ENCODE measurements at places on chromosomes 12 and 14. TPM values are rescaled to one million over a fixed set of nuclear protein-coding genes. Genes with fewer than 3 reads are reported as not detected.

FAM186B gene
- polyA plus RNA-seq, result 0.59 TPM

KRT75 gene
- polyA plus RNA-seq, result not detected

RIMKLB gene
- 0.83 TPM for polyA plus RNA-seq

TMTC2 gene
- 0.40 TPM for polyA plus RNA-seq

DIO3 gene
- not detected for polyA plus RNA-seq

VAMP1 gene
- polyA plus RNA-seq, result 17.2 TPM

TBC1D30 gene
- polyA plus RNA-seq, result 22.7 TPM

KRT82 gene
- polyA plus RNA-seq, result not detected

ANAPC7 gene
- 59.9 TPM for polyA plus RNA-seq

SLC6A12 gene
- polyA plus RNA-seq, result not detected

NGB gene
- not detected for polyA plus RNA-seq

DNA sequence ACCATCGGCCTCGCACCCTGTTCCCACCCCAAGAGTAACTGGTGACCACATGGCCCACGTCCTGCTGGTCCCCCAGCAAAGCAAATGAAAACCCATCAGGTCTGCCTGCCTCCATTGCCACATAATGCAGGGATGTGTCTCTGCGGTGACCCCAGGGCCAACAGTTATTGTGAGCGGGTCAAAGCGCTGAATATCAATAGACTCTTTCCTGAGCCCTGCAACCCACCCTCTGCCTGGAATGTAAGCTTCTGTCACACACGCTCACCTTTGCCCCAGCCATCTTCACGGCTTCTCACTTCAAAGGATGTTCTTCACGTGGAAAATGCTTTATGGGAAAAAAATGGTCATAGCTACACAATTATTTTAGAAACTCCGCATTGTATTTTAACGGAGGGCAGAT, 63.9 kb downstream of the FZD10 start:
- H3K4me3 ChIP-seq, result no peak overlapping the region
- H3K36me3 ChIP-seq, result no peaks in the 10 kb centered on the region
- no peaks in the 10 kb centered on the region for H3K27me3 ChIP-seq
- H3K4me1 ChIP-seq, result no peaks in the 10 kb centered on the region

GRCh38 chr14:22073801-22074200, 400.2 kb upstream of the OR4E1 start:
- no peaks in the 10 kb centered on the region for H3K27me3 ChIP-seq
- H3K4me3 ChIP-seq, result no peak overlapping the region

GRCh38 chr12:51895378-51896135, 7.7 kb downstream of the ANKRD33 start:
- H3K4me1 ChIP-seq, result no peaks in the 10 kb centered on the region
- peaks cover 1% of the 10 kb centered on the region for H3K27me3 ChIP-seq
- H3K4me3 ChIP-seq, result no peak overlapping the region
- no peak for DNase-seq
- no peak overlapping the region for H3K27ac ChIP-seq

DNA sequence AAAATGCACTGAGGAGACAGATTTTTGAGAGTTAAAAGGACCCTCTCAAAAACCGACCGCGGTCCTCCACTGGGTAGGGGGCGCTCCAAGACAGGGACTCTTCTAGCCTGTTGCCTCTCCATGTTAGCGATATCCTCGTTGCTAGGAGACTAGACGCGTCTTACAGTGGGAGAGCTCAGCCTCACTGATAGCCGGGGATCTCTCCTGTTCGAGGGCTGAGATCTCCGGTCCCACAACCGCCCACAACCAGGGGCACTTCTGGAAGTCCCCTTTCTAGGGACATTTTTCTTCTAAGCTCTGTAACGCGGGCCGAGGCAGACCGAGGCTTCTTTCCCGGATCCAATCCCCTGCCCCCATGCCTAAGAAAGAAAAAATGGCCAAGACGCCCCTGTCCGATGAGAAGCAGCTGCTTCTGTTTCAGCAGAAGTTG, 21.3 kb downstream of the FKBP11 start:
- peak overlapping the region; percentile 40 for H3K4me3 ChIP-seq
- H3K27ac ChIP-seq, result no peak overlapping the region
- no peaks in the 10 kb centered on the region for H3K27me3 ChIP-seq
- H3K36me3 ChIP-seq, result no peaks in the 10 kb centered on the region

GRCh38 chr12:3803865-3804472, 51.1 kb upstream of the CRACR2A start:
- H3K4me3 ChIP-seq, result no peak overlapping the region
- H3K27me3 ChIP-seq, result no peaks in the 10 kb centered on the region
- H3K27ac ChIP-seq, result no peak overlapping the region
- H3K4me1 ChIP-seq, result no peaks in the 10 kb centered on the region
- H3K36me3 ChIP-seq, result no peaks in the 10 kb centered on the region
- DNase-seq, result peak; percentile 23

GRCh38 chr12:89707703-89708564, 704 bp downstream of the ATP2B1 start:
- H3K4me1 ChIP-seq, result peaks cover 4% of the 10 kb centered on the region
- DNase-seq, result no peak
- H3K4me3 ChIP-seq, result peak overlapping the region; percentile 94
- H3K27me3 ChIP-seq, result no peaks in the 10 kb centered on the region

- no peak overlapping the region for H3K27ac ChIP-seq
- no peaks in the 10 kb centered on the region for H3K4me1 ChIP-seq
- H3K4me3 ChIP-seq, result no peak overlapping the region
- no peak for DNase-seq
- H3K36me3 ChIP-seq, result peaks cover 4% of the 10 kb centered on the region
These were observed 55.8 kb downstream of the MAP3K9 start for GRCh38 chr14:70753518-70753953.

GRCh38 chr14:52694761-52695480, 437 bp downstream of the ERO1A start:
- H3K4me3 ChIP-seq, result peak overlapping the region; percentile 85
- peak overlapping the region; percentile 80 for H3K27ac ChIP-seq
- 0 out of 2 replicates have a peak, but pooled peaks cover 3% of the 10 kb centered on the region for H3K4me1 ChIP-seq

DNA sequence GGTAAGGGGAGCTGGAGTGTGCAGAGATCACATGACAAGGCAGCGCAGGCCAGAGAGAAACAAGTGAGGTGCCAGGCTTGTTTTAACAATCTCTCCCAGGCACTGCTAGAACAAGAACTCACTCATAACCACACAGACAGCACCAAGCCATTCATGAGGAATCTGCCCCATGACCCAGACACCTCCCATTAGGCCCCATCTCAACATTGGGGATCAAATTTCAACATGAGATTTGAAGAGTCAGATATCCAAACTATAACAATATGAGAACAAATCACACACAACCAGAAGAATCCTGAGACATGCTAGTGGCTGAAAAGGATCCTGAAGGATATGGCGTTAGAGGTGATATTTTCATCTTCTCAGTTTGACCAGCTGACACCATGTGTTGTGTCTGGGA, 21.9 kb downstream of the OR6J1 start:
- no peak for DNase-seq
- H3K36me3 ChIP-seq, result no peaks in the 10 kb centered on the region
- no peaks in the 10 kb centered on the region for H3K27me3 ChIP-seq
- no peaks in the 10 kb centered on the region for H3K4me1 ChIP-seq

GRCh38 chr12:109462868-109463692, 14.0 kb downstream of the KCTD10 start:
- no peaks in the 10 kb centered on the region for H3K27me3 ChIP-seq
- H3K36me3 ChIP-seq, result peaks cover 9% of the 10 kb centered on the region
- H3K27ac ChIP-seq, result no peak overlapping the region
- no peak for DNase-seq
- no peak overlapping the region for H3K4me3 ChIP-seq

DNA sequence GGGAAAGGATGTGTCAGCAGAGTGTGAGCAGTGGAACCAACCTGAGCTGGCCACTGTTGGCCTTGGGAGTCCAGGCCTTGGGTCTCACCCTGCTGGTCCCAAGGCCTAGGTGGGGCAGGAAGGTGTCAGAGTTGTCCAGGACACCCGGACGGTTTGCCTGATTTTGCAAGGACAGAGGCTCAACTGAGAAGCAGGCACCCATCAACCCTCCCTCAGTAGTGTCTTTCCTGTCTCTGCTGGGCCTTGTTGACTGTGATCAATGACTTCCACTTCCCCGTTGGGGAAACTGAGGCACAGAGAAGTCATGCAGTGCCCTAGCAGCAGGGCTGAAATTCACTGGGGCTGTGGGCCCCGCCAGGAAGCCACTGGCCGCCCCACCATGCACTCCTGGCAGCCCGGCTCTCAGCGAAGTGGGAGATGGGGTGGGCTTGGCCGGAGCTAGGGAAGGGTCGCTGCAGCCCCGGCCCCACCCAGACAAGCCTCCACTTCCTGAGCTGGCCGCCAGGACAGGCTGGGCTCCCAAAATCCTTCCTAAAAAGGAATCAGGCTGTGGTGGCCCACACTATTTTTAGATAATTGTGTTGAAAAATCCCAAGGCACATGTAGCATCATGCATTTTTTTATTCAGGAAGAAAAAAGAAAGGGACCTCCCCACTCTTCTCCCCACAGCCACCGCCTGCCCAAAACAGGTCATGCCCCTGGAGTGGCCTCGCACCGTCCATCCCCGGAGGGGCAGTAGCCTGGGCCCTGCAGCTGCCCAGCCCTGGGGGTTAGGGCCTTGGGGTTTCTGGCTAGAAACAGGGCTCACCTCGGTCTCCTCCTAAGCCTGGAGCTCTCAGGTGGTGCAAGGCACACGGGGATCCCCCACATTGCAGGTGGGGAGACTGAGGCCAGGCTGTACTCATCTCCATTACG, 127.4 kb downstream of the CALM1 start:
- H3K4me3 ChIP-seq, result no peak overlapping the region
- no peaks in the 10 kb centered on the region for H3K4me1 ChIP-seq
- H3K36me3 ChIP-seq, result no peaks in the 10 kb centered on the region
- no peak overlapping the region for H3K27ac ChIP-seq

GRCh38 chr14:41634286-41634685, 27.6 kb downstream of the LRFN5 start:
- no peaks in the 10 kb centered on the region for H3K4me1 ChIP-seq
- no peaks in the 10 kb centered on the region for H3K36me3 ChIP-seq
- H3K4me3 ChIP-seq, result no peak overlapping the region
- no peak overlapping the region for H3K27ac ChIP-seq
- DNase-seq, result no peak
- no peaks in the 10 kb centered on the region for H3K27me3 ChIP-seq

DNA sequence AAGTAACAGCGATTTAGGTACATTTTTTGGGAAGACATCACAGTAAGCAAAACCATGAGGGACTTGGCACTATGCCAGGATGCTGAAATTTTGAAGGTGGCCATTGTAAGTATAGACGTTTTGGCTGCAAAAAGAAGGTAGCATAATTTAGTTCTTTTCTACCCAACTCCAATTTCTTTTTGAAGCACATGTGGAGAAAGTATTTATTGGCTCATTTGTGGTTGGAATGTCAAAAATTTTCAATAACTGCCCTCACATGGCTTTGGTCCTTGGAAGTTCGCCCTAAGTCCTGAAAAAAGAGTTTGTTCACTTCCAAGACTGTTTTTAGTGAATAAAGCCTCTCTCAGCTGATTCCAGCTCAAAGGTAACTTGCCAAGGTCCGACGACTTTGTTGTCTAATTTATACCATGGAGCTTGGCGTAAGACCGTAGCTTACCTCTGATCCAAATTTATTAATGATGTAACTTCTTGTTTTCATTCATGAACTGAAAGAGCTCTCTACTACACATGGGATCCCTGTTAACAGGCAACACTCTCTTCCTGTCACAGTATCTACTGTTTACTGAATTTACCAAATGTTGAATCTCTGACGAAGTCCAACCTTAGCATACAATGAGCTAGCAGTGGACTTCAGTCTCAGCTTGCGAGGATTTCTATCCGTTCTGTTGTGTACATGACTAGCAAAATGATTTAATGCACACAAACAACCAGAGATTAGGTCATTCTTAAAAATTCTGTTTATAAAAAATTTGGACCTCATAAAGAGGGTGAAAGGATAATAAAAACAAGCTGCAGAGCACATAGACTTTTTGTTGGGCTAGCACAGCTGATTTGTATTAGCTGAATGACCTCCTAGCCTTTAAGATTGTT, 49.0 kb downstream of the MSRB3 start:
- no peaks in the 10 kb centered on the region for H3K36me3 ChIP-seq
- no peak for DNase-seq
- no peaks in the 10 kb centered on the region for H3K4me1 ChIP-seq
- 0 out of 2 replicates have a peak, but pooled peaks cover 1% of the 10 kb centered on the region for H3K27me3 ChIP-seq

GRCh38 chr14:100603341-100604120, 16.3 kb upstream of the BEGAIN start:
- no peak overlapping the region for H3K4me3 ChIP-seq
- no peaks in the 10 kb centered on the region for H3K36me3 ChIP-seq
- no peaks in the 10 kb centered on the region for H3K27me3 ChIP-seq
- H3K27ac ChIP-seq, result no peak overlapping the region

- no peaks in the 10 kb centered on the region for H3K36me3 ChIP-seq
- H3K27me3 ChIP-seq, result no peaks in the 10 kb centered on the region
- DNase-seq, result no peak
- no peak overlapping the region for H3K4me3 ChIP-seq
These were observed 21.3 kb upstream of the RHOJ start for GRCh38 chr14:63182968-63183367.

- H3K27me3 ChIP-seq, result no peaks in the 10 kb centered on the region
- H3K4me3 ChIP-seq, result no peak within 1 kb of the TSS
- DNase-seq, result no peak
- no peak within 1 kb of the TSS for H3K27ac ChIP-seq
- no peaks in the 10 kb centered on the region for H3K36me3 ChIP-seq
These were observed at the start of gene PPFIA2 for GRCh38 chr12:81759190-81760051. TSS of gene PPFIA2 (minus strand) at chr12:81759350.

DNA sequence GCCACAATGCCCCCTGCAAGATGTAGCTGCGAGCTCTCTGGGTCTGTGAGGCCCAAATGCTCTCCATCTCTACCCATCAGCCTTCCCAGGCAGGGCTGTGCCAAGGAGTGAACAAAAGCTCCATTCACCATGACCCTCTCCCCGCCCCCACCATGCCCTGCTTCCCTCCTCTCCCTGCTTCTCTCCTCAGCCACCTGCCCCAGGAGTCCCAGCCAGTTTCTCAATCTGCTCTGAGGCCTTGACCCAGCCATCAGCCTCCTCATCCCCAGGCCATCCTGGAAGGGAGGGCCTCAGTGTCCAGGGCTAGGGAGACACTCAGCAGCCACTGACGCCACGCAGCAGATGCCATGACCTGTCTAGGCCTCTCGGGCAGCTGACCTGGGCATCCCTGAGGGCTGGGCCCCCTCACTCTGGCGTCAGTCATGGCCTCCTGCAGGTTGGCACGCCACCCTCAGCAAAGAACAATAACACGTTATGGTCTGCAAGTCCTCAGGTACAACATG, 8.5 kb upstream of the KRT5 start:
- no peaks in the 10 kb centered on the region for H3K27me3 ChIP-seq
- no peak overlapping the region for H3K27ac ChIP-seq
- no peak overlapping the region for H3K4me3 ChIP-seq
- H3K36me3 ChIP-seq, result no peaks in the 10 kb centered on the region
- H3K4me1 ChIP-seq, result no peaks in the 10 kb centered on the region

DNA sequence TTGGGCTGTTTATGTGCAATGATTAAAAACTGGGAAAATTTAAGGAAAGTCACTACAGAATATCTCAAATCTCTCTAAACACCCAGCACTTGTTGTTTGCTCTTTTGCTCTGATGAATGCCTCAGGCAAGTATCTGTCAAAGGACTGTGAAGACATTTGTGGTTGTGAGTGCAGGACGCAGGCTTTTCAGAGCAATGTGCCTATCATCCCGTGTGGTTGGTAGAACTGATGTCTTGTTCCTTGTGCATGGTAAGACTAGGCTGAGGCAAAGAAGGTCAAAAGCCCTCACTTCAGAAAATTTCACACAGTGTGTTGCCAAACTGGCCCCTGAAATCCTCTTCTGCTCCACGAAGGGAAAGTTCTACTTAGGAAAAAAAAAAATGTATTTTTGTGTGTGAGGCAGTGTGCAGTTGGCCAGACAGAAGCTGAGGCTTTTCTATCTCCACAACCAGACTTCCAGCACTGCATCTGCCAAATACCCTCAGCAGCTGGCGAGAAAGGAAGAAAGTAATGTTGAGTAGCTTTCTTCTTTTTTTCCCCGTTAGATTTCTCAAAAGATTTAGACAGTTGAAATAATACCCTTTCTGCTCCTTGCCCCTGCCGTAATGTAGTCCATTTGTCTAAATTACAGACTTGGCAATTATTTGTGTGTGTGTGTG, 1103.1 kb downstream of the VRK1 start:
- no peak overlapping the region for H3K4me3 ChIP-seq
- no peaks in the 10 kb centered on the region for H3K4me1 ChIP-seq
- H3K36me3 ChIP-seq, result no peaks in the 10 kb centered on the region
- no peak overlapping the region for H3K27ac ChIP-seq
- no peak for DNase-seq

Measured in GM12878 (cell line).